Dermis microvascular lymphatic vessel endothelial cell (primary cell): ENCODE measurements at places on chromosomes 1 and 21. TPM values are rescaled to one million over a fixed set of nuclear protein-coding genes. Genes with fewer than 3 reads are reported as not detected.
A peak's percentile ranks its signal among the peaks of the same experiment; 100 is the strongest.

DNA sequence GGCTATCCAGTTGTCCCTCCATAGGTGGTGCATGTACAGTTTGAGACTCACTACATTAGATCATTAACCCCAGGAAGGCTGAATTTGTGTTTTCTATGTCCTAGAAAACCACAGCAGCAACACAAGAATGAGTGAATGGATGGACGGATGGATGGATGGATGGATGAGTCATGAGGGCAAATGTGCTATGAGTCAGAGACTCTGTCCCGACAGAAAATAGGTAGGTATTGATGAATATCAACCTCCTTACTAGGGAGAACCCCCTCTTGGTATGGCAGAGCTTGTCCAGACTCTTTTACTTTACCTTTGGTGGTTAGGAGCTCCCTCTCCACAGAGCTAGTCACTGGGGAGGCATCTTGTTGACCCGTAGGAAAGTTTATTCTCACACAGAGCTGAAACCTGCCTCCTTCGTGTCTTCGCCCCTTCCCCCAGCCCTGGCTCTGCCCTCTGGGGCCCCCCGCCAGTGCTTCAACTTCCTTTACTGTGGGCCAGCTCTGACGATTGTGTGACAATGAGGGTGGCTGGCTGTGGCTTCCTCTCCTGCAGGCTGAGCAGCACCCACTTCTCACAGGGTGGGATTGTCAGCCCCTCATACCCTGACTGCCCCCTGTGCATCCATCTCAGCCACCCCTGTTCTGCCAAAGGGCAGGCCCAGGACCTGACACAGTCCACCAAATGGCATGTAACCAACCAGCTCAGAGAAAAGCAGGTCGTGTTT is 145.2 kb downstream of the FOXD2 start:
- DNase-seq: no peak

DNA sequence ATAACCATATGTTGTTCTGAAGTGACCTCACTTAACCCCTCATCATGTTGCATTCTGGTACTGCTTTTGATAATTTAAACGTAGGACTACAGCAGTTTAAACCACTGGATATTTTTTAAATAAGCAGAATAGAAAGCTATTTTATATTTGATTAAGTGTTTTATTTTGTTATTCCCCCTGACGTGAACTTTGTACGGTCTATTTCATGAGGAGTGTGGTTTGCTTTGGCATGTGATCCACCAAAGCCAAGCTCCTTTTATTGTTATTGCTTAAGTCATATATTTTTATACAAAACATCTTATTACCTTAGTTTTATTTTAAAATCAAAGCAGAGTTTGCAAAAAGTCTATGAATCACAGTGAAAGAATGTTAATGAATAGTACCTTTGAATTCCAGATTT is 101.4 kb upstream of the L1TD1 start:
- DNase-seq: no peak

DNA sequence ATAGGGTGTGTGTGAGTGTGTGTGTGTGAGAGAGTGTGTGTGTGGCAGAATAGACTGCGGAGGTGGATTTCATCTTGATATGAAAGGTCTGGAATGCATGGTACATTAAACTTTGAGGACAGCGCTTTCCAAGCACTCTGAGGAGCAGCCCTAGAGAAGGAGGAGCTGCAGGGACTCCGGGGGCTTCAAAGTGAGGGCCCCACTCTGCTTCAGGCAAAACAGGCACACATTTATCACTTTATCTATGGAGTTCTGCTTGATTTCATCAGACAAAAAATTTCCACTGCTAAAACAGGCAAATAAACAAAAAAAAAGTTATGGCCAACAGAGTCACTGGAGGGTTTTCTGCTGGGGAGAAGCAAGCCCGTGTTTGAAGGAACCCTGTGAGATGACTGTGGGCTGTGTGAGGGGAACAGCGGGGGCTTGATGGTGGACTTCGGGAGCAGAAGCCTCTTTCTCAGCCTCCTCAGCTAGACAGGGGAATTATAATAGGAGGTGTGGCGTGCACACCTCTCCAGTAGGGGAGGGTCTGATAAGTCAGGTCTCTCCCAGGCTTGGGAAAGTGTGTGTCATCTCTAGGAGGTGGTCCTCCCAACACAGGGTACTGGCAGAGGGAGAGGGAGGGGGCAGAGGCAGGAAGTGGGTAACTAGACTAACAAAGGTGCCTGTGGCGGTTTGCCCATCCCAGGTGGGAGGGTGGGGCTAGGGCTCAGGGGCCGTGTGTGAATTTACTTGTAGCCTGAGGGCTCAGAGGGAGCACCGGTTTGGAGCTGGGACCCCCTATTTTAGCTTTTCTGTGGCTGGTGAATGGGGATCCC is 18.3 kb upstream of the HDAC1 start:
- DNase-seq: no peak

GRCh38 chr1:200336101-200336845 is 73.6 kb downstream of the ZNF281 start:
- DNase-seq: peak; percentile 70

The SNAPIN gene
- total RNA-seq: 54.6 and 55.5 TPM in 2 replicates
